ENCODE measurements at places on chromosomes 5 and 9.

GRCh38 chr5:73564675-73565074 lies 764 bp downstream of the ANKRA2 start:
- DNase-seq = no peak

DNA sequence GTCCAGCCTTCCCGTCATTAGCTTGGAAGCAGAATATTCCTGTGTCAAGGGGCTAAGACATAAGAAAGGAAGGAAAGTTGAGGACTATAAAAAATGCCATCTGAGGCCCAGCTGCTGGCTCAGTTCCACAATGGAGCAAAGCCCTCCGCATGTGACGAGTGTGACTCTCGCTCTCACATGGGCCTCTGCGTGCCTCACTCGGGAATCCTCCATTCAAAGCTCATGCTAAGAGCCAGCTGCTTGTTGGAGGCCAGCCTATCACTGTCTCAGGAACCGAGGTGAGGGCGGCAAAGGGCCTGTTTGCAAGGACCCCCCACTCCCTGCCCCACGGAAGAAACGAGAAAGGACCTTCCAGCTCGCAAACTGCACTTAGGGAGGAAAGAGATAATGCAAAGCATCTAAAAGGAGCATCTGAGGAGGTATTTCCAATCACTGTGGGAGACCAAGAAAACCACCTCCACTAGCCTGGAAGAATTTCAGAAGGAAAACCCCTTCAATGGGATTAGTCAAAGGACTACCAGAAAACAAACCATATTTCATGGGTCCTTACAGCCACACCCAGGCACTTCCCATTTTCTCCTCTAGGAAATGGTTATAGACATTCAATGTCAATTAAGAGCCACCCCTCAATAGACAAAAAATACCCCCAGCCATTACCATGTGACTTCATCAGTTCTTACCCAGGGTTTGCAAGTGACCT lies 95.3 kb downstream of the PRRT1B start:
- no peak for DNase-seq

- DNase-seq = peak; percentile 6
Measured at GRCh38 chr9:35905912-35906679, at the start of gene HRCT1. HRCT1 (plus strand) TSS chr9:35906202; CDS start chr9:35906288, 86 bp downstream.

DNA sequence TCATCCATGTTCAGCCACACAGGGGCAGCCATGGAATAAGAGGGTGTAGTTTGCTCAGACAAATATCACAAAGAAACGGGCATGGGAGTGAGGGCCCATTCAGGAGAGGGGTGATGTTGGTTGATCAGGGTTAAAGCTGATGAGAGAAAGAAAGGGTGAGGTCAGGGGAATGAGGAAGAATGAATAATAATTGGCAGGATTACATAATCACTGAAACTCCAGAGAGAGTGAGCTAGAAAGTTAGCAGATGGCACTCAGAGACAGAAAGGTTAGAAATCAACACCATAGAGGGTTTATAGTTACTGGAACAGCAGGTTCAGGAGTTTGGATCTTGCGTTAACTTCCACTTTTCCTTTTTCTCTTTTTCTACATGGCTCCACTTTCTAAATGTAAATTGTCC lies 113.9 kb downstream of the TAF11L14 start:
- DNase-seq = peak; percentile 65
